ENCODE measurements at places on chromosomes 7 and 10.
A peak's percentile ranks its signal among the peaks of the same experiment; 100 is the strongest.

DNA sequence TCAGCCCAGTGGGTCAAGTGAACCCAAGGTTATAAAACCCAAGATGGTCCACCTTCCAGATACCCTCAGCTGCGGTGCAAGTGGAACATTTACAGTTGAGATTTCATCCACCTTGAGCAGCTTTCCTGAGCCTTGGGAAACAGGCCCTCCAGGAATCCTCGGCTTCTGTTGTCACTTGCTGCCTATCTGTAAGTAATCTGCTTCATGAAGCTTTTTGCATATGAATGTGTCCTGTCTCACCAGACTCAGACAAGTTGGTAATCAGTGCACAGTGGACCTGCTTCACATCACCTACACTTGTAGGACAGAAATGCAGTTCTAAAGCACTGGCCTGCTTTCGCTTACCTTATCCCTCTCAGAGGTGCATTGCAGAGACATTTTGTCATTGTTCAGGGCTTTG lies 80.3 kb downstream of the FAM185A start:
- DNase-seq, result no peak

DNA sequence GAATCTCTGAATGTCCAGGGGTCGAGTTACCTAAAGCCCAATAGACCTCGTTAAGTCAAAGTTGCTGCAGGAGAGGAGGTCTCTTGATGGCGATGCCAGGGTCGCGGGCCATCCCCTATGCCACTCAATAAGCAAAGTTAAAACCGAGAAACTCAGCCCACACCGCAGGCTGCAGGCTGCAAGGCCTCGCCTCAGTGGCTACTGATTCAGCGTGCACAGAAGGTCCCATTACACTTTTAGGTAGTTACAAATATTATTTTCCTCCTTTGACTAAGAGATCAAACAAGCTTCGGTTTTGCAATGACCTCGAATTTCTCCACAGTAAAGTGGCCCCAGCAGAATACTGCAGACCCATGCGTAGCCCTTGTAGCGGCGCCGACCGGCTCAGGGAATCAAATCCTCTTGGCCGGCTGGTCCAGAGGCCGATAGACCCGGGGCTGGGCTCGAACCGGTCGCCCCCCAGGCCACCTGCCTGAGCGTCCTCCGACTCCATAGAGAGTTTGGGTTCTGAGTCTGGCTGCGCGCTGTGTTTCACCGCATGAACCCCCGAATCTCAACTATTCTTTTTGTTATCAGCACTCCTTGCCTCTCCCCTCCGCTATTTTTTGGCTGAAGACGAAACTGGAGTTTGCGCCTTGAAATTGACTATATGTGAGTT lies 2.3 kb downstream of the C1QL3 start:
- no peak for DNase-seq

DNA sequence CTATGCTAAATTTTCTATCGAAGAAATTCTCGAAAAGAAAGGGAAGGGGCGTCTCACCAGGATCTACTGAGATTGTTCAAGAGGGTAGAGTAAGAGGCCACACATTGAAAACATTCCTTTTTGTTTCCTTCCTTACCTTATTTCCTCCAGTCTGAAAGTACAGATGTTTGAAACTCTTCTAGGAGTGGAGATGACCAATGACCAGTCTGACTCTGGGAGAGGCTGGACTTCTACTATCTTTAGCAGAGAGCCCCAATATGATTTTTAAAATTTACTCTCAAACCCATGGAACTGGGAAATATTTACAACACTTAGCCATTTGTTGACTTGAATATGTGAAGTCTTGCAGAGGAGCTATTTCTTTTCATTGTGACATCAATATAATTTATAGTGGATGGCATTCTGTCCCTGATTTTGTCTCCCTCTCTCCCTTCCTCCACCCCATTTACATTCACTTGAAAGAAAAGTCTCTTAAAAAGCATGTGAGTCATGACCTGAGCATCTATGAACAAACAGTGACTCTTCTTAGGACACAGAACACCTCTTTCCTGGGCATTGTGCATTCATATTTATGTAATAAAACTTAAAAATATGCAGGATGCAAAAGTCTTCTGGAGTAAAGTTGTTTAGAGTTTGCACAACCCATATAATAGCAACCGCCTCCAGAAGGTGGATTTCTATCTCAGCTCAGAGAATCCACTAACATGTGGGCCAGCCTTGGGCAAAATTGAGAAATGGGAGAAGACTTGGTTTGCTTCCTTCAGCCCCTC lies 31.2 kb upstream of the BMPER start:
- peak; percentile 59 for DNase-seq

- no peak for DNase-seq
Measured at GRCh38 chr7:149827089-149827981, 10.8 kb upstream of the ZNF862 start.

DNA sequence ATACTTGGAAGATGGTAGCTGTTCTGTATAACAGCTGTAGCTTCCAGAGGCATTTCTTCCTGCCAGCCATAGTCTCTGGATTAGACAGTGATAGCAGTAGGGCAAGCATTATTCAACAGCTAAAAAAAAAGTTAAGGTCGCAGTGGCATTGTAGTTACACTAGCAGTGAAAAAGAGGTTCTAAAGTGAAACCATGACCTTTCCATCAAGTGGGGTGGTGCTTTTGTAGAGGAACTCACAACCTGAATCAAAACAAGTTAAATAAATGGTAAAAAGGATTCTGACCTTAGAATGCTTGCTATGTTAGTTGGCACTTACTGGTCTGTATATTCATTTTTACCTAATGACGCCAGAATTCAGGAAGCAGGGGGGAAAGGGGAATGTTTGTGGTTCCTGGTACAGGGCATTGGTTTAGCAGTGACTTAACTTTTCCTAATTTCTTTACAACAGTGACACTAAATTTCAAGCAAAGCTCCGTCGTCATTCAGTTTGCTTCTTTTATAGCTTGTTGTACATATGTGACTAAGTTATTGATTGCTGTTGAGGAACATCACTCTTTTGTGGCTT lies 55.0 kb downstream of the GBF1 start:
- DNase-seq, result no peak
